Pancreas (tissue), 10 donors: ENCODE measurements at places on chromosomes 3 and 15.

DNA sequence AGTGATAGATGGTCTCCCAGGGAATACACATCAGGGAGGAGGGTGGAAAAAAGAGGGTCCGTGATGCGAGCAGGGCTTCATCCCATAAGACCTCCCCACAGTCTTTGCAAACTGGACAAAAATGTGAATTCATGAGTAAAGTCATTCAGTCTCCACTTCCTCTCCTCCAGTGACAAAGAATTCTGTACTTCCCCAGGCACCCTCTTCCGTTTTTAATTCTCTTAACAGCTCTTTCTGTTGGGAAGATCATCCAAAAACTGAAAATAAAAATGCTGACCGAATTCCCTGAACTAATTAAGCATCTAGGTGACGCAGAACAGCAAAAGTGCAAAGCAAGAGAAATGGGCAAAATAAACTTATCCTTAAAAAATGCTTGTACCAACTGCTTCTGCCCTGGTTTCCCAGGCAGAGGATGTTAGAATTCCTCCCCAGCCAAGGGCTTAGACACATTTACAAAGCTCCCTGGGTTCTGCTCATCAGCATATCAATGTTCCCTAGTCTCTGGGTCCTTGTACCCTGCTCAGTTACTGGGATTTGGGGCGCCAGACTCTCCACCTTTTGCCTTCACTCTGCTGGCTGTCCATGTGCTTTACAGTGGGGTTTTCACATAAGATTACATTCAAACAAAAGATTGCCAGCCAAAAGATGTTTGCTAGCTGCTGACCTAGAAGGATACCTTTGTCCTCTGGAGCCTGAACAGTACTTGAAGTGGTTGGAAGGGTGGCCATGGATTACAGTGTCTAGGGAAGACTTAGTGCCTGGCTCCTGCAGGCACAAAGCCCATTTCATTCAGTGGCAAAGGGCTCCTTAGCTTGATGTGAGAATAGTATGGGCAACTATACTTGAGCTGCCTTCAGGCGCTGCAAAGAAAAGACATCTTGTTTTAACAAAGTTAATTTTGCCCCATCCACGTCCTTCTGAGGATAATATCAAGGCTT, 69.4 kb downstream of the ARNT2 start:
- no peak for DNase-seq

- no peak for DNase-seq
These were observed 11.6 kb downstream of the RPL15 start for GRCh38 chr3:23928524-23928923.

GRCh38 chr15:101065570-101066221, 146.5 kb downstream of the LRRK1 start:
- DNase-seq, result no peak

GRCh38 chr15:26624128-26624527, 148.7 kb downstream of the GABRB3 start:
- DNase-seq, result no peak

GRCh38 chr15:101023501-101024072, 104.4 kb downstream of the LRRK1 start:
- DNase-seq, result no peak

GRCh38 chr3:166844329-166844728, 535.8 kb downstream of the ZBBX start:
- DNase-seq, result no peak

- no peak for DNase-seq
These were observed 29.3 kb downstream of the CCNL1 start for GRCh38 chr3:157130467-157131251.
